ENCODE measurements at places on chromosomes 4 and X.

- no peak for DNase-seq
These were observed 835.5 kb downstream of the PDHA2 start for GRCh38 chr4:96675416-96675815.

- DNase-seq, result peak; percentile 50
These were observed 134.6 kb downstream of the KDM6A start for GRCh38 chrX:45007598-45007997.

DNA sequence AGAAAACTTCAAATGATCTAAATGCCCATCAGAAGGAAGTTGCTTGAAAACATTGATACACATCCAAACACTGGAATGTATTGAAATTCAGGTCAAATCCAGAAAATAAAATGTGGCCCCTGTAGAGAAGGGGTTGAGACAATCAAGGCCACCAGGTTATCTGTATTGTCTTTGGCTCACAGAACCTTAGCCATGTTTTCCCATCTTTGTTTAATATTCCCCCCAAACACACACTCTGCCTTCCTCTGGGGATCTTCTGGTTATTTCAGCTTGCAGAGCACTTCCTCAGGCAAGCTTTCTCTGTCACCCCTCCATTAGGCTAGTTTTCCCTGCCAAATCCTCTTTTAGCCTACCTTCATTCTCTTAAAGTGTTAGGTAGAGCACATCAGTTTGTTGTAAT, 30.5 kb downstream of the PAGE2 start:
- DNase-seq, result no peak

DNA sequence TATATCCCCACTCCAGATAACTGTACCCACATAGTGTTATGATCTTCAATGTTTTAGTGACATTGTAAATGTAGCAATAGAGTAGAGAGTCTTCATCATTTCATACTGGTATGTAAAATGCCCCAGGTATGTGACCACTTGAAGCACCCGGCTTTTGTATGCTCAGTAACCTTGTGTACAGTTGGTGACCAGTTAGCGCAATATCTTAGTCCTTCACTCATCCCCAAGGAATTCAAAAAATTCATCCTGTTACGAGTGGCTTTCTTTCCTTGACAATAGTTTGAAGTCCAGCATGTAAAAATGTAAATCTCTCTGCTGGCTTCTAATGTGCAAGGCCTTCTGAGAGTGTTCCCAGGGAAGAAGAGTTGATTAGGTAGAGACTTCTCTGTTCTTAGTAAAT, 145.6 kb downstream of the ARX start:
- DNase-seq, result no peak

GRCh38 chrX:44415639-44416386, 72.3 kb upstream of the EFHC2 start:
- no peak for DNase-seq

DNA sequence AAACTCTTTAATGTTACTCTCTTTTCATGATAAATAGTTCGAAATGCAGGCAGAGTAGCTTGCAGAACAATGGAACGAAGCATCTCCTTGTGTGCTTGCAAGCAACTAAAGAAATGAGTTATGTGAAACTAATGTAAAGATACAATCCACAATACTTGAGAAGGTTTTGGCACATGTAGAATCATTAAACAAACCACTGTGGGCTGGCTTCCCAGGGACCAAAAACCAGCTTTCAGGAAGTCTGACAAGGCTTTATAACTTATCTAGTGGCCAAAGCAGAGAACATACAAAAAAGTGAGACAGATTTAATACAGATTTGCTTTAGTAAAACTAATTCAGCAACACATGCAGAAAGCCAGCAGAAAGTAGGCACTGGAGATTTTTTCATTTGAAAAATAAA, 1673.8 kb upstream of the AGA start:
- no peak for DNase-seq

GRCh38 chr4:7909463-7910262, 30.0 kb downstream of the AFAP1 start:
- no peak for DNase-seq

DNA sequence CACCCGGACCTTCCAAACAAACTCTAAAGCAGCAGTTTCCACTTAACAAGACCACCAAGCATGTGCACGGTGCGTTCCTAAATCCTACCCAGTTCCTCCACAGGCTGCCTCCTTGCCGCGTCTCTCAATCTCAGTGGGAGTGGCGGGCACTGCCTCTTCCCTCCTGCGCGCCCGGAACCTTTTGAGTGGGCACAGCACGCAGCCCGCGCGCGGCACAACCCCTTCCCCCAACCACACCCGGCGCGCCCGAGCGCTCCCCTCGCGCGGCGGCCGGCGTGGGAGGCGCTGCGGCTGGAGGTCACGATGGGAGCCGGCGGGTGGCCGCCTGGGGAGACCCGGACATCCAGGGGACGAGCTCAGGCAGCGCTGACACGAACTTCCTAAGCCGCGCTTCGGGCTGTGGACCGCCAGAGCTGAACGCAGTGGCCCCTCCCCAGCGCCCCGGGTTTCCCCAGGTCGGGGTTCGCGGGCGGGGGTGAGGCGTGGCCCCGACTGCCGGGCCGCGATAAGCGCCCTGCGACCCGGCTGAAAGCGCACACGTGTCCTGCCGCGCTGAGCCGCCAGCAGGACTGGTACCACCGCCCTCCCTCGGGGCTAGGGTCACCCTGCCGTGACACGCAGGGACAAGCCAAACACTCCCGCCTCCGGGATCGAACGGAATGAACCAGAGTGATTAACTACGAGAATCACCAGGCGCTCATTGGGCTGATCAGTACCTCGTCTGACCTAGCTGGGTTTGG, at the start of gene ABCG2:
Gene ABCG2 (minus strand): TSS at position 151 of the 740 bp plus-strand sequence. CDS start 18,644 bp downstream, outside the sequence.
- no peak for DNase-seq

GRCh38 chr4:102563000-102563399, 61.8 kb downstream of the NFKB1 start:
- no peak for DNase-seq

- no peak for DNase-seq
These were observed 181.1 kb downstream of the DHX15 start for GRCh38 chr4:24403265-24403664.

DNA sequence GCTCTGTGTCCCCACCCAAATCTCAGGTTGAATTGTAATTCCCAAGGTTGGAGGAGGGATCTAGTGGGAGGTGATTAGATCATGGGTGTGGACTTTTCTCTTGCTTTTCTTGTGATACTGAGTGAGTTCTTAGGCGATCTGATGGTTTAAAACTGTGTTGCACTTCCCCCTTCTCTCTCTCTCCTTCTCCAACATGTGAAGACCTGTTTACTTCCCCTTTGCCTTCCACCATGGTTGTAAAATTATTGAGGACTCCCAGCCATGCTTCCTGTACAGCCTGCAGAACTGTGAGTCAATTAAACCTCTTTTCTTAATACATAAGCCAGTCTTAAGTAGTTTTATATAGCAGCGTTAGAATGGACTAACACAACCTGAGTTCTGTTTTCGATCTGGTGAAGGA, 738.2 kb downstream of the ARAP2 start:
- no peak for DNase-seq

GRCh38 chrX:78029663-78030062, 60.2 kb upstream of the PGAM4 start:
- DNase-seq, result no peak

DNA sequence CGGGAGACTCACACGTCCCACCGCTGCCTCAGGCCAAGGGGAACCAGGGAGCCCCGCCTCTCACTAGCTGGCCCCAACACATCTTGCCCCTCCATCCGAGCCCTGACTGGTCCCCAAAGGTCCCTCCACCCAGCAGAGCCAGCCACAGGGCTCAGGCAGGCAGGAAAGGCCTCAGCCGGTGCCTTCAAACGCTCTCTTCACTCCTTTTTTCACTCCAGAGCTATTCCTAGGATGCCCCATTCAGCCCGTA, 1.5 kb upstream of the ARHGAP4 start:
- no peak for DNase-seq

DNA sequence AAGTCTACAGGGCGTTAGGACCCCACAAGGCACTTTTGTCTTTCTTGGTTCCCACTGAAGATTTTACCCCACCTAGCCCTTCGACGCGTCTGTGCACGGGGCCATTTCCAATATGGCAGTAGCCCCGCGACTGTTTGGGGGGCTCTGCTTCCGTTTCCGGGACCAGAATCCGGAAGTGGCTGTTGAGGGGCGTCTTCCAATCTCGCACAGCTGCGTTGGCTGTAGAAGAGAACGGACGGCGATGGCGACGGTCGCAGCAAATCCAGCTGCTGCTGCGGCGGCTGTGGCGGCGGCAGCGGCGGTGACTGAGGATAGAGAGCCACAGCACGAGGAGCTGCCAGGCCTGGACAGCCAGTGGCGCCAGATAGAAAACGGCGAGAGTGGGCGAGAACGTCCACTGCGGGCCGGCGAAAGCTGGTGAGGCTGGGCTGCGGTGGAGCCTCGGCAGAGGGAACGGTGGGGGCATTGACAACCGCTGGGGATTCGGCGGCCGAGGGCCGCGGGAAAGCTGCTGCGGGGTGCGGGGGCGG, at the start of gene USP11:
Gene USP11 (plus strand): TSS at position 207 of the 530 bp plus-strand sequence. CDS start 35 bp downstream, at position 242.
- no peak for DNase-seq

GRCh38 chr4:37389967-37390580, 145.5 kb downstream of the NWD2 start:
- no peak for DNase-seq

GRCh38 chrX:19377799-19378198, 34.1 kb downstream of the PDHA1 start:
- no peak for DNase-seq

DNA sequence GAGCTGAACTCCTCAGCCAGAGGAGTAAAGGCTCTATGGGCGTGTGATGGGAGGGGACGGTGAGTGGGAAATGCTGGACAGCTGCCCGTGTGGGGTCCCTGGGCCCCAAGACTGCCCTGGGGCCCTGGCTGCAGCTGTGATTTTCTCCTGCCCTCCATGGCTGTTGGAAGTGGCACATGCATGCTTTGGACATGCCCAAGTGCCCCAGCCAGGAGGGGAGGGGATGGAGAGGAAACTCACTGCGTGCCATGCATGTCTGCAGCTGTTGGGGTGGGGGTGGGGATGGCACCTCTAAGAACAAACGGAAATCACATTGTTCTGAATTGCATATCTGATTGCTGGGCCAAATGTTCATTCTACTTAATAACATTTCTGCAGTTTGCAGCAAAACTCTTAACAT, 52.4 kb downstream of the MID2 start:
- DNase-seq, result no peak

- DNase-seq, result no peak
These were observed 32.9 kb downstream of the HOPX start for GRCh38 chr4:56648021-56648823.

DNA sequence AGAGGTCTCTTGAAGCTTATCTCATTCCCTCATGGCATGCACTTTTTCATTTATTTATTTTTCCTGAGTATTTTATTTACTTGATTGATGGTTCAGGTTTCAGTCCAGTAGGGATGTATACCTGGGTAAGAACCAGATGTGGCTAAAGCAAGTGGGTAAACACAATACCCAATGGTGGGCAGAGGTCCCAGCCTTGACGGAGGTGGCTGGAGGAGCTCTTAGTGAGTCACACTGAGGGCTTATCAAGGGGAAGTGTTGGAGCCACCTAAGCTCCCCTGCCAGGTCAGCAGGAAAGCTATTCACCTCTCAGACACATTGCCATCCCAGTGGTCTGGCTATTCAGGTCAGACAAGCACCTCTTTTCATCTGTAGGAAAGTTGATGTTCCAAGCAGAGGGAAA, 236.2 kb upstream of the MAGEB16 start:
- no peak for DNase-seq

- DNase-seq, result no peak
These were observed 33.0 kb downstream of the NSG1 start for GRCh38 chr4:4419896-4420295.

DNA sequence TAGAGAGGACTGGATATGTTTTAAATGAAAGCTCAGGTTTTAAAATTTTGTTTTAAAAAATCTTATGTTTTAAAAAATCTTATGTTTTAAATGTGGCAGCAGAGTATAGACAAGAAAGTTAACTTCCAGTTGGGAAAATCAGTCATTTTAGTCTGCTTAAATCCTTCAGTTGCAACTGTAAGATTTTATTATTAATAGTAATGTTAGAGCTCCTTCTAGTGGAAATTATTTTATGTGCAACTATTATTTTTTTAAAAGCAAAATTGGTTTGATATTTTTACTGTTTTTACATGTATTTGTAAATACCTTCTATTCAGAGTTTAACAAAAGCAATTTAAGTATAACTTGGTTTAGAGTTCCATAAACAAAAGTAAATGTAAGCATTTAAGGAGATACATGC, 8.5 kb upstream of the NUDT6 start:
- no peak for DNase-seq

DNA sequence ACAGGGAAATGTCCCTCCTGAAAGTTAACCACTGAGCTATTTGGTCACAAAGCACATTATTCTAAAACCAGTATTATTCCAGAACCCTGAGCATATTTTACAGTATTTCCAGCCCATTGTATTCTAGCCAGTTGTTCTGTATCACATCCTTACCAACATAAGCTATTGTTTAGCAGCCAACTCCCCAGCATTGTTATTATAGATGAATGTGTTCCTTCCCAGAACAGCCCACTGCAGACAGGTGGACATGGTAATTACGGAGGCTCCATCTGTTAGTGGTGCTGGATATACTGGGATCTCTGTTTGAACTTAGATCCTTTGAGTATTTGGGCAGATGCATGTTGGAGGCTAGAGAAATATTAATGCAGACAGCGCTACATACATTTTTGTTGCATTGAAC, 126.1 kb downstream of the MGST2 start:
- DNase-seq, result no peak

GRCh38 chr4:182894681-182895275, 22.4 kb downstream of the DCTD start:
- no peak for DNase-seq

DNA sequence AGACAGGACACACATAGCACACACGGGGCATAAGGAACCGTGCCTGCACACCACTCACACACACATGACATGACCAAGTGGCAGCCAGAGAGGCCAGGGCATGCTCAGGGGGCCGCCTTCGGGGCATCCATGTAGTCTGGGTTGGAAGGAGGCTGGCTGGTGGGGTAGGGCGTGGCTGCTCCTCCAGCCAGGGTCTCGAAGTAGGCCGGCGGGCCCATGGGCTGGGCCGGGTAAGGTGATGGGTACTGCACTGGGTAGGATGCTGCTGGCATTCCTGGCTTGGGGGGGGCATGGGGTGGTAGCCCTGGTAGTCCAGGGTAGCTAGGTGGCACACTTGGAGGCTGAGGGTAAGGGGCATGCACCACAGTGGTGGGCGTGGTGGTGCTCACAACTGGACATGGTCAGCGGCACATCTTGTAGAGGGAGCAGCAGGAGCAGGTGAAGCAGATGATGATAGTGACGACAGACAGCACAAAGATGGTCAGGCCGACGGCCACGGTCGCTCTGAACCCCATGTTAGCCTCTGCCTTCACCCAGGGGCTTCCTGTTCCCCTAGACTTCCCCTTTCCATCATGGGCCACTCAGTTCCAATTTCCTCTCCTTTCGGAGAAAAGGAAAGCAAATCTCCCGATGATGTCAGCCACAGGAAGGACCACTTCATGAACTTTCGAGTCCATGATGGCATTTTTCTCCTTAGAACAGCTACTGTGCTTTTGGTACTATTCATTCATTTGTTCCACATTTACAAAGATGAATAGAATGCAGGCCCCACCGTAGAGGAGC, 10.9 kb upstream of the DDX3X start:
- no peak for DNase-seq

DNA sequence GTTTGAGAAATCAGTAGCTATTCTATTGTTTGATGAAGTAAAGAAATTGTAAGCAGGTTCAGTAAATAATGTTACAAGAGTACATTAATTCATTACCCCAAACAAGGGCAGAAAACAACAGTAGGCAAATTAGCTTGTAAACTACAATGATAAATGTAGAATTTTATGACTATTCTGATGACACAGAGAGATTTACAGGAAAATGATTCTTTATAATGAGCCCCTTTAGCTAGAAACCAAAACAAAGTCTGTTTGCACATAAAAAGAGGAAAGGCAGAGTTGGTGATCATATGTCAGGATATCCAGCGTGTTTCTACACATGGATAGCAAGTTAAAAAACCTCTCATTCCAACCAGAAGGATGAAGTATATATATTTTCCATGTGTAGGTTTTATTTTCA, 204.8 kb downstream of the CFAP299 start:
- no peak for DNase-seq
